ENCODE measurements at places on chromosomes 3 and 15. TPM values are rescaled to one million over a fixed set of nuclear protein-coding genes. Genes with fewer than 3 reads are reported as not detected.

CACNA1D gene
- total RNA-seq, result 0.21 TPM

ROPN1B gene
- total RNA-seq, result not detected

CYP8B1 gene
- not detected for total RNA-seq

DNA sequence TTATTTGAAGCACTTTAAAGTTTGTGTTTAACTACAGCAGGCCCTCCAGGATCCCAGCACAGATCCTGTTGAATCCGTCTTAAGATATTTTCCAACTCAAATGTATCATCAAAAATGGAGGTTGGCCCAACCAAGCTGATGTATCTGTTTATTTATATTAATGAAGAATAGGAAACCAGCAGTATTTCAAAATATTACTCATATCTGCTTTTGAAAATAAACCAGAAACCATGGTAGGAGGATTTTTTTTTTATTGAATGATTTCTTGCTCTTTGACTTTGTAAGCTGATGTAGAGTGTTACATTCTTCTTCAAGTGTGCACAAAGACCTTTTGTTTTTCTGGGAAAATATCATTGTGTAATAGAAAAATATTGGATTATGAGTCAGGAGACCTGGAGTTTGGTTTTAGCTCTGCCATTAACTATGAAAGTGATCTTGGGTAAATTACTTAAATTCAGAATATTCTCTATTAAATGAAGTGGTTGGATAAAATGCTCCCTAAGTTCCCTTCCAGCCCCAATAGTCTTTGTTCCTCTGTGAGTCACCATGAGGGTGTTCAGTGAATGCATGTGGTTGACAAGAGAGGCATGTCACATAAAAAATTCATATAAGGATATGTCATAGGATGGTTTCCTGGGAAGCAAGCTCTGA is 221.3 kb upstream of the GAP43 start:
- no peak for DNase-seq

DNA sequence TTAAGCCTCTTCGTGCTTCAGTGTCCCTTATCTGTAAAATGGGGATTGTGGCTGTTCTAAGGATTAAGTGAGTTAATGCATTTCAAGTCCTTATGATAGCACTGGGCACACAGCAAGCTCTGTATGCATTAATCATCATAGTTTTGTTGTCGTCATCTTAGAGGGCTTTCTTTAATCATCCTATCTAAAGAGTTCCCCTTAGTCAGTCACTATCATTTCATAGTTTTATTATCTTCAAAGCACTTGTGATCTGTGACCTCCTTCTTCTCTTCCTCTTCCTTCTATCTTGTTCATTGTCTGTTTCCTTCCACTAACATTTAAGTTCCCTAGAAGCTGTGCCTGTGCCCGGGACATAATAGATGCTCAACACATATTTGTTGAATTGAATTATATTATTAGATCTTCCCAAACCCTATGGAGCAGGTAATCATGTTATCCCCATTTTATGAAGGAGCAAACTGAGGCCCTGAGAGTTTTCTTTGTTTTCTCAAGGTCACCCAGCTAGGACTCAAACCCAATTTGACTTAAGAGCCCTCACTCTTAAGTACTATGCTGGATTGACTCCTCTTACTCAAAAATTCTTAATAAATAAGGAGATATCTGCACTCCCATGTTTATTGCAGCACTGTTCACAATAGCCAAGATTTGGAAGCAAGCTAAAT is 24.1 kb downstream of the DUOX2 start:
- DNase-seq, result no peak

DNA sequence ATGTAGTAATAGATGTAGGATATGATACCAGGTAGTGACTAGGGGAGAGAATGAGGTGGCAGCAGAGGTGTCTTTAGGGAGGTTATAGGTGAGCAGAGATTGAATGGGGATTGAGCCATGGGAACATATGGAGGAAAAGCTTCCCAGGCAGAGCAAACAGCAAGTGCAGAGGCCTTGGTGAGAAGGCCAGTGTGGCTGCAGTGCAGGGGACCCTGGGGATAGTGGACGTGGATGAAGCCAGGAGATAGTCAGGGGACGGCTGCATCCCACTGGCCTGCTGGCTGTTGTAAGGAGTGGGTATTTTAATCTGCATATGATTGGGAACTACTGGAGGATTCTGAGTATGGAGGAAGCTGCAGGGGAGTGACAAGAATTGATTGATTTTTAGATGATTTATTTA is 62.7 kb upstream of the TRAK1 start:
- no peak for DNase-seq

GRCh38 chr3:44885618-44886017 is 11.2 kb downstream of the TGM4 start:
- no peak for DNase-seq

GRCh38 chr3:38545550-38545949 is 49.4 kb downstream of the EXOG start:
- no peak for DNase-seq

- DNase-seq, result no peak
These were observed 151.9 kb downstream of the ADAMTS17 start for GRCh38 chr15:100189849-100190248.

GRCh38 chr3:143302638-143303171 is 183.1 kb downstream of the CHST2 start:
- no peak for DNase-seq

DNA sequence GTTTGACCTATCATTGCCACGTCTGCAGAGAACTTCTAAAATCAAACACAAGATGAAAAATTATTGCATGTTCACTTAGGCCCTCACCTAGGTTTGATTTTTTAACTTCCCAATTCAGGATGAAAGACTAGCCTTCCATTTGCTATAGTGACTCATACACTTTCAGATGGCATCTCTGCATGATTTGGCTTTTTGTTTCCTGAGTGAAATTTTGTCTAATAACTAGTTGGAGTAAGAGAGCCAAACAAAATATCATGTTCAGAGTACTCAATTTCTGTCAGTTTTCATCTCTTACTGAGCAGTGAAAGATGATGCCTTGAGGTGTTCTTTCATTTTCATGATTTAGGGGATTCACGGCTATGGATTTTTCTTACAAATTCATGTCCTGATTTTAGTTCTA is 122.9 kb downstream of the NSUN3 start:
- no peak for DNase-seq

GRCh38 chr3:99625237-99625622 is 13.2 kb upstream of the COL8A1 start:
- DNase-seq, result no peak

- DNase-seq, result no peak
These were observed 813.1 kb downstream of the NAALADL2 start for GRCh38 chr3:175672119-175672689.

DNA sequence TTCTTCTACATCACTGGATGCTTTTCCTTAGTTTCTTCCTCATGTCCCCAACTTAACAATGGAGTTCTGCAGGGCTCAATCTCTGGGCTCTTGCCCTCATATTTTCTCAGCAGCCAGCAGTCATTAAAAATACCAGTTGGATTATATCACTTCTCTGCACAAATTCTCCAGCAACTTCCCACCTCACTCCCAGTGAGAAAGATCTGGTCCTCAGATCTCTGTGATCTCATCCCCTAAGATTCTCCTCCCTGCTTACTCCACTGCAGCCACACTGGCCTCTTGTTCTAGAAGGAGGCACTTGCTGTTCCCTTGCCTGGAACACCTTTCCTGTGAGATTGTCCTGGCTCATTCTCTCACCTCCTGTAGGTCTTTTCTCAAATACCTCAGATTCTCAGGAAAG is 6.1 kb downstream of the ERICH6 start:
- DNase-seq, result no peak

- DNase-seq, result peak; percentile 90
These were observed at the start of gene TRANK1 for GRCh38 chr3:36944641-36945270. Gene TRANK1 (minus strand): TSS chr3:36945054. CDS start chr3:36944809, 245 bp downstream.

GRCh38 chr3:167929968-167930367 is 165.8 kb downstream of the GOLIM4 start:
- DNase-seq, result no peak

DNA sequence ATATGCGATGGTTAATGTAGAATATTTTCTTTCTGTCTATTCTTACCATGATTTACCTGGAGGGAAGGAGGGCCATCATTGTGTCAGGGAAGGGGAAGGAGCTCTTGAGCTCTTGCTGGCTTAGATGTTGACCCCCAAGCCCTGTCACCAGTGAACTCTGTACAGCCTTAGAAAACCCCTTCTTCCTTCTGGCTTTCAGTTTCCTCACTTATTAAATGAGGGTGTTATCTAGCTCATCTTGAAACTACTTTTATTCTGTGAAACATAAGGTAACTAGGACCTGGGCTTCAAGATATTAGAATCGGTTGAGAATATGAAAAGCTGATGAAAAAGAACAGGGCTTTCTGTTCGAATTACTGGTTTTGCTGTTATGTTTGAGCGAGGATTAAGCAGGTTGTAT is 25.1 kb upstream of the UTS2B start:
- DNase-seq, result no peak

- DNase-seq, result no peak
These were observed 2.0 kb downstream of the ANKRD28 start for GRCh38 chr3:15795651-15796308.

DNA sequence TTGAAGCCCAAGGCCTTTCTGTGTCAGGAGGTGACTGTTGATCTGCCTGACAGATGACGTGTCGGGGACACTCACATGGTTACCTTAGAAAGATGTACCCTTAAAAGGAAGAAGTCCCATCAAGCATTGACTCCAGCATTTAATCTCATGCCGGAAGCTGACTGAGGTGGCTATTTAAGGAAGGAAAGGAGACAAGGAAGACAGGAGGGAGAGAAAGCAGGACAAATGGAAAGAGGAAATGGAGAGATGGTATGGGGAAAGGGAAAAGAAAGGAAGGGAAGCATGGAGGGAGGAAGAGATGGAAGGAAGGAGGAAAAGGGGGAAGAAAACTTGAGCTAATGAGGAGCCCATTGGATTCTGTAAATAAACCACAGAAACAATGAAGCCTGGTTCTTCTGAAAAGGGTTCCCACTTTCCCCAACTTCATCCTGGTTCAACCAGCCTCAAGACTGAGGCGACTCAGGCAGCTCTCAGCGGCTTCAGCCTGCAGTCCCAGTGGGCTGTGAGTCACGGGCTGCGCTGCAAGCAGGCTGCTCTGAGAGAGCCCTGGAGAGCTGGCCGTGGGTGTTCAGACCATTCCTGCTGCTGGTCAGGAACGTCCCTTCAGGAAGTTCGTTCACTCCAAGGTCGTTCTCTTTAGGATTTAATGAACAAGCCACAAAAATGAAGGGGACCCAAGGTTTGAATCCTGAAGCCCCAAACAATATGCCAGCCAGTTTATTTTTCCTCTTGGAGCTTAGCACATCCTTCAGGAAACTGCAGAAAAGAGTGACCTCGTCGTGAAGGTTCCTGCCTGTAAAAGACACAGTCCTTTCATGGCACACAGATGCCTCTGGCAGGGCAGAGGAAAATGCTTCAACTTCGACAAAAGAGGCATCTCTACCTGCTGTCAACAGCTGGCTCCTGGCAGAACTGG is 69.6 kb upstream of the THBS1 start:
- DNase-seq, result no peak

- DNase-seq, result no peak
These were observed 47.8 kb upstream of the GALNT15 start for GRCh38 chr3:16126634-16127033.

DNA sequence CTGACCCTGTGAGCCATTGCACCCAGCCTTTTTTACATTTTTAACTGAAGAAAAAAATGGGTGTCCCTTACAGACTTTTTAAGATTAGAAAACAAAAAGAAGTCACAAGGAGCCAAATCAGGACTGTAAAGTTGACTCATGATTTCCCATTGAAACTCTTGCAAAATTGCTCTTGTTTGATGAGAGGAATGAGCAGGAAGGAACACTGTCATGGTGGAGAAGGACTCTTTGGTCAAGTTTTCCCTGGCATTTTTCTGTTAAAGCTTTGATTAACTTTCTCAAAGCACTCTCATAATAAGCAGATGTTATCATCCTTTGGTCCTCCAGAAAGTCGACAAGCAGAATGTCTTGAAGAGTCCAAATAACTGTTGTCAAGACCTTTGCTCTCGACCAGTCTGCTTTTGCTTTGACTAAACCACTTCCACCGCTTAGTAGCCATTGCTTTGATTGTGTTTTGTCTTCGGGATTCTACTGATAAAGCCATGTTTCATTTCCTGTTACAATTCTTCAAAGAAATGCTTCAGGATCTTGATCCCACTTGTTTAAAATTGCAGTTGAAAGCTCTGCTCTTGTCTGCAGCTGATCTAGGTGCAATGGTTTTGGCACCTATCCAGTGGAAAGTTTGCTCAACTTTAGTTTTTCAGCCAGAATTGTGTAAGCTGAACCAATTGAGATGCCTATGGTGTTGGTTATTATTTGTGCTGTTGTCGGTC is 369.4 kb downstream of the MAGI1 start:
- DNase-seq, result no peak

DNA sequence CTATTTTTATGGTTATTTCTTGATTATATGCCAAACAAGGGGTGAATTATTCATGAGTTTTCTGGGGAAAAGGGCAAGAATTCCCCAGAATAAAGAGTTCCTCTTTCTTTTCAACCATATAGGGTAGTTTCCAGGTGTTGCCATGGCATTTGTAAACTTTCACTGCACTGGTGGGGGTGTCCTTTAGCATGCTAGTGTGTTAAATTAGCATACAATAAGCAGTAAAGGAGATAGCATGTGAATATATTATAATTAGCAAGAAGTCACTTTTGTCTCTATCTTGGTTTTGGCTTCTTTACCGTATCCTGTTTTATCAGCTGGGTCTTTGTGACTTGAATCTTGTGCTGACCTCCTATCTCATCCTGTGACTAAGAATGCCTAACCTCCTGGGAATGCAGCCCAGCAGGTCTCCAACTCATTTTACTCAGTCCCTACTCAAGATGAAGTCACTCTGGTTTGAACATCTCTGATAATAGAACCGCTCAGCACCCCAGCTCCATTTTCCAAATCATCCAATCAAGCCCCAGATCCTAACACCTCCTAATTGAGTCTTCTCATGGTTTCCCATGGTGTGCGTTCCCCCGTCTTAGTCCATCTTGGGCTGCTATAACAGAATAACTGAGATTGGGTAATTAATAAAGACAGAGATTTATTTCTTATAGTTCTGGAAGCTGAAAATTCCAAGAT is 3.4 kb upstream of the SELENOT start:
- no peak for DNase-seq

- DNase-seq, result no peak
These were observed 160.0 kb downstream of the EDEM1 start for GRCh38 chr3:5347486-5347885.

- no peak for DNase-seq
These were observed 36.9 kb downstream of the SLC35A5 start for GRCh38 chr3:112598731-112599130.

- no peak for DNase-seq
These were observed 91.2 kb downstream of the SLC25A26 start for GRCh38 chr3:66312039-66312438.

- no peak for DNase-seq
These were observed 5.9 kb upstream of the TMEM44 start for GRCh38 chr3:194638991-194639605.
